ENCODE measurements at places on chromosomes 1 and 21. TPM values are rescaled to one million over a fixed set of nuclear protein-coding genes. Genes with fewer than 3 reads are reported as not detected.

DNA sequence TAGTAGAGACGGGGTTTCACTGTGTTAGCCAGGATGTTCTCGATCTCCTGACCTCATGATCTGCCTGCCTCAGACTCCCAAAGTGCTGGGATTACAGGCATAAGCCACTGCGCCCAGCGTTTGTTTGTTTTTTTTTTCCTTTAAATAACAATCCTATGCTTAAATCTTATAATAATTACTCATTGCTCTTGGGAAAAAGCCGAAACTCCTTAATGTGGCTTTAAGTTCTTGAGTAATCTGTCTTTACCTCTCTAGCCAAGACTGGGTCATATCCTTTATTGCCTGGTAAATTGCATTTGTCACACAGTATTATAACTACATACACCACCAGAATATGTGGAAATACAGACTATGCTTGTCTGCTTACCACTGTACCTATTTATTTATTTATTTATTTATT, 97.1 kb downstream of the MACF1 start:
- no peak for DNase-seq

- DNase-seq = no peak
Observed at GRCh38 chr1:218317061-218317460, 28.1 kb upstream of the TGFB2 start.

DNA sequence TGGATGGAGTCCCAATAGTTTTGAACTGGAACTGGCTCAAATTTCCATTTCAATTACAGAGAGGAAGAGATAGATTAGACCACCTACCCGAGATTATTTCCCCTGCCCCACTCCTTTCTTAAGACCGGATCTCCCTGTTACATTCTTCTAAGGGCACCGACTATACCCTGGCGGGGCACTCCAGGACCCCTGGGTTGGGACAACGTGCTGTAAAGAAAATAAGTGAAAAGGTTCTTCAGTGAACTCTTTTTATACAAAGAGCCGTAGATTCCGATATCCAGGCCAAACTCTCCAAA, 6.7 kb downstream of the NR5A2 start:
- DNase-seq = no peak

GRCh38 chr1:245301162-245301580, 146.4 kb downstream of the KIF26B start:
- DNase-seq = no peak

DNA sequence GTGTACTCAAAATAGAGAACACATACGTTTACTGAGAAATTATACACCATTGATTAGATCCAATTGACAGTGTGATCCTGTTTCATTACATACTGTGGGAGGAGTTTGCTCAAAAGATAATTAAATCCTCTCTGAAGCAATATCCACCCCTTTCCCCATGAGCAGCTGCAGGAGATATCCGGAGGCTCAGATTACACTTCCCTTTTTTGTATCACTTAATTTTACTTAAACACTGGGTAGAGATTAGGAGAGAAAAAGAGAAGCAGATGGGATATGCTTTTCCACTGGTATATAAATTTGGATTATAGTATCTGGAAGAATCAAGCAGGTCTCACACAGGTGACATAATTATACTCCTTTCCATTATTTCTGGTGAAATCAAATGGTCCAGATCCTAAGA, 333.3 kb upstream of the ZRANB2 start:
- DNase-seq = no peak

GRCh38 chr21:41366522-41367151, 4.8 kb downstream of the MX2 start:
- no peak for DNase-seq

DNA sequence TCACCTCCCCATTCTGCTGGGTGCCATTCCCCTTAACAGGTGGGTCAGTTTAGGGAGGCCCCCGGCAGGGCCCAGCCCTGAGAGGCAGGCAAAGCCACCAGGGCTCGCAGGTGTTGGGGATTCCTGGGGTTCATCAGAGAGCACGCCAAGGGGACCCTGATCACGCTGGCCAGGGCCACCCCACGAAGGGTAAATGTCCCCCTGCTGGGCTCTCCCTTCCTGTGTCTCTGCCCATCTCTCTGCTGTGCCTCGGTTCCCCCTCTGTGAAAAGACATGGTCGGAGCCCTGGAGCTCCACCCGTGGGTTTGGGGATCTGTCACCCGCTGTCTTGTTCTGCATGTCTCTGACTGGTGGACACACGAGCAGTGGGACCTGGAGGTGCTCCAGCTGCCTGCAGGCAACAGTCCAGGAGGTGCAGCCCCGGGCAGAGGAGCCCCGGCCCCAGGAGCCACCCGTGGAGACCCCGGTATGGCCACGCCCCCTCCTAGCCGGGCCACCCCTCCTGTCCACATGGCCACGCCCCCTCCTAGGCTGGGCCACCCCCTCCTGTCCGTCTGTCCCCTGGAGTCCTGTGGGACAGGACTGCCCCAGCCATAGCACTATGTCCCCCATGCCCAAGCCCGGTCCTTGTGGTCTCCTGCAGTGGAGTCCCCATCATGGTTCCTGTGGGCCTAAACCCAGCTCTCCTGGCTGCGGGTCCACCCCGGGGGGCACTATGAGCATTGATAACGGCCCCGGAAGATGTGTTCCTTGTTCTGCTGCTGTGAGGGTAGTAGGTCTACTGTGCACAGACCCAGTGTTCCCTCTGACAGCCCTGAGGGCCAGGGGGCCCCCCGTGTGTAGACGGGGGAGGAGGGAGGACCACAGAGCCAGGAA, 6.5 kb downstream of the AIRE start:
- no peak for DNase-seq

- no peak for DNase-seq
Observed at GRCh38 chr1:236395947-236396664, 2.0 kb downstream of the EDARADD start.

DNA sequence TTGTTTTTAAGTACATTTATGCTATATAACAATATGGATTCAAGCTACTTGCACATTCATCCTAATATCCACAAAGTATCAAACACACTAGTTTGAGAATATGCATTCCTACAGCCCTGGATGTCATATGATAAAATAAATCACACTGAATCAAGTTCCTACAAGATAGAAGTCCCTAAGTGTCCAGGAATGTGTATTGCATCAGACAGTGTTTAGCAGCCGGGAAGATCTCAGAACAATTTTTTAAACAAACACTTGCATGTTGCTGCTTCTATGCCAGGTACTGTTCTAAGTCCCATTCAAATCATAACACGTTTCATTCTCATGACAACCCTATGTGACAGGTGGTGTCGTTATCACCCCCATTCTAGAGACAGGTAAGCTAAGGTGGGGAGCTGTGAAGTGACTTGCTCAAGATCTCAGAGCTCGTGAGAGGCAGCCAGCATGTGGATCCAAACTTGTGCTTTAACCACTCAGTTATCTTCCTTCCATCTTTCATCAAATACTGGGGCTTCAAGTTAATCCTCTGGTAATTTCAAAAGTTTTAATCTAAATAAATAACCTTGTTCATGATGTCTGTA, 68.3 kb upstream of the KIF26B start:
- DNase-seq = no peak

- no peak for DNase-seq
Observed at GRCh38 chr1:210822932-210823331, 311.0 kb downstream of the KCNH1 start.

DNA sequence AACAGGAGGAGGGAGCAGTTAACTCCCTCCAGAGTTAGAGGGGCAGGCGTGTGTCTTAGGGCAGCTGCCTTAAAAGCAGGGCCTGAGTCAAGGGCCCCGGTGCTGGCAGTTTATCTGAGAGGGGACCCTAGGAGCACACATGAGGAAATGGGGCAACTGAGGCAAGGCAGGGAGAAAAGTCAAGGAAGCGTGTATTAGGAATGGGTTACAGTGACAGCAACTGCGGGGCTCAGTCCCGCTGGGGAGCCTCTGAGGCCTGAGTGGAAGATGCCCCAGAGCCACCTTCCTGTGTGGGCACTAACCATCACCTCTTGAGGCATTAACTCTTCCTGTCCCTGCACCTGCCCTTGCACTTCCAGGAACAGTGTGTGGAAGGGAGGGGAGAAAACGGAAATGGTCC, 276.3 kb downstream of the MATN1 start:
- DNase-seq = no peak

DNA sequence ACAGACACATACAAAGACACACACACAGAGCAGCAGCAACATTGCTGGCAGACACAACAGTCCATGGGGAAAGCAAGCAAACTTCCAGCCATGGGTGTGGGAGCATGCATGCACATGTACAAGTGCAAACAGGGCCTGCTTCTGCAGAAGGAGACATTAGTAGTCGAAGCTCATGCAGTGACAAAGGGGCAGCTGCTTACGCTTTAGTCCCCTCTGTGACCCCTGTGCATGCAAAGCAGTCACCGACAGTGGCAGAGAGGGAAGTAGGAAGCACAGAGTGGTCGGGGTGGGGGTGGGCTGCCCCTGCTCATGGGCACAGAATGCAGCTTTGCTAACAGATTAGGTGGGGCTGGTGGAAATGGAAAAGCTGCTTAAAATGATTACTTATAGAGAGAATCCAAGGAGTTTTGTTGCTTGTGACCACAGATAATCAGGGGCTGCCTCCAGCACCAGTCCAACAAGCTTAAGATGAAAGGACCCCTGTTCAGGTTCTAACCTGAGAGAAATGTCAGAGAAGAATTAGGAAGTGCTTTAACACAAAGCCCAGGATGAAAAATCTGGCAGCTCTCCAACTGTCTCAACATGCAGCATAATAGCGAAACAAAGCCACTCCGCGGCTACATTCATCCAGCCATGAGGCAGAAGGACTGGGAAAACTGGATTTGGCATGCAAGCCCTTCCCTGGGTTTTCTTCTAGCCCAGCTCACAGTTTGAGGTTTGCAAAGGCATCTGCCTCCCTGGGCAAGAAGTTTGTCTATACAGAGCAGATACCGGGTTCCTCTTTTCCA, 378.9 kb downstream of the KCNH1 start:
- DNase-seq = no peak

GRCh38 chr1:198019126-198019525, 102.0 kb downstream of the LHX9 start:
- no peak for DNase-seq

DNA sequence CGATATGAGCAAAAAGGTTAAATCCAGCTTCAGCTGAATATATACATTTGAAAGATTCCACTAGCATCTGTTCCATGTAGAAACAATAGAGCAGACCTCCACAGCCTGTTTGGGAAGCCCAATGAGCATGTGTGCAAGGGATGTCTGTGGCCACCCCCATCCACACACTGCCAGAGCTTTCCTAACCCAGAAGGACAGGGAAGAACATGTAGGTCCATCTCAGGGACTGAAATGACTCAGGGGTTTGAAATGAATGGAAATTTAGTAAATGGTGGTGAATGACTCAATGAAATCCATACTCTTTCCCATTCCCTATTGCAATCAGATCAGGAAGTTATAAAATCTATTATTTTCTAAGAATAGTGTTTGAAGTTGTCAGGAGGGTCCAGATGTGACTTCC, 397.2 kb downstream of the DUSP10 start:
- no peak for DNase-seq

- no peak for DNase-seq
Observed at GRCh38 chr1:39293375-39294070, 89.0 kb downstream of the MACF1 start.

GRCh38 chr1:145719230-145720079, at the start of gene CD160:
Gene CD160, plus strand, starts transcription at chr1:145719499. Its CDS starts 8,829 bp downstream, at chr1:145728328.
- no peak for DNase-seq

DNA sequence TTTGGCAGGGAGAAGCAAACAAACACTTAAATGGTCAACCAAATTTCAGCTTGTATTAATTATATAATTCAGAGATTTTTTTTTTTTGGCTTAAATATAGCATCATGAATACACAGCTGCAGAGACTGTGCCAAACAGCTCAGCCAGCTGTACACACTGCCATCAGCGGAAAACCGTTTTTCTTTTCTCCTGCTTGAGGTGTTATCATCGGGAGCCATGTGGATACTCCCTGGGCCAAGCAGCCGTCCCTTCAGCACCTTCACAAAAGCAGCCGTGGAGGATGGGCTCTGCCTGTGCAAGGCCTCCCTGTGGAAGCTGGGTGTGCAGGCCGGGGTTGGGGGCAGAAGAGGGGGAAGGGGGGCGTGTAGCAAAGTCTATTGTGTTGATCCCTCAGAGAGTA, 85.0 kb downstream of the NUF2 start:
- DNase-seq = no peak

- DNase-seq = peak; percentile 85
Observed at GRCh38 chr1:51284487-51284954, 45.8 kb downstream of the TTC39A start.

C1QTNF12 gene
- total RNA-seq = 0.76 TPM

ILDR2 gene
- total RNA-seq = not detected

LCK gene
- total RNA-seq = 1.1 TPM

KCNC4 gene
- total RNA-seq = 6.0 TPM

ARHGAP29 gene
- total RNA-seq = 221 TPM

PPIAL4G gene
- not detected for total RNA-seq

WNT3A gene
- not detected for total RNA-seq

LMOD1 gene
- total RNA-seq = not detected

DNAJC6 gene
- 3.3 TPM for total RNA-seq

MIXL1 gene
- total RNA-seq = 0.10 TPM
